ENCODE measurements at places on chromosomes 3 and 15.

DNA sequence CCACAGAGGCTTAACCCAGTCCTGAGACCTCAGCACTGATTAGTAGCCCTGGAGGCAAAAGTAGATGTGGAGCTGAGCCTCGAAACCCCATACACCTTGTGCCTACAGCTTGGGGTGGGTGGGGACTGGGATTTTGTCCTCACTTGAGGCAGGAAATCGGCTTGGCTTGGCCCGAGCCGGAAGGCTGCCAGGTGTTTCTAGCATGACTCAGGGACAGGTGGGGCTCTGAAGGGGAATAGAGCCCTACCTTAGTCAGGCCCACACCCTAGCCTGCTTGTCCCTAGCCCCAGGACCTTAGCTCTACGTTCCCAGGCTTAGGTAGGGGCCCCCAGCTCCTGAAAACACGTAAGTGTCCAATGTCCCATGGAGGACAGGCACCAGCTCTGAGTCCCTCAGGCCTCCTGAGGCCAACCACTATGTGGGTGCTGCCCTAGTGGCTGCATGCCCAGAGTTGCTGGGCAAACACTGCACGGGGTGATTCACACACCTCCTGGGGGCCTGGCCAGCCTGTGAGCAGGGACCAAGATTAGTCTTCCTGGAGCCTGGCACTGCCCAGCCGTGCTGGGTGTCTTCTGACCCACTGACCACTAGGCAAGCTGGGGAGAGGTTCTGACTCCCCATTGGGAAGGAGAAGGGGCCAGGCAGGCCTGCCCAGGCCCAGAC is 3.1 kb downstream of the MST1R start:
- peak; percentile 24 for DNase-seq

DNA sequence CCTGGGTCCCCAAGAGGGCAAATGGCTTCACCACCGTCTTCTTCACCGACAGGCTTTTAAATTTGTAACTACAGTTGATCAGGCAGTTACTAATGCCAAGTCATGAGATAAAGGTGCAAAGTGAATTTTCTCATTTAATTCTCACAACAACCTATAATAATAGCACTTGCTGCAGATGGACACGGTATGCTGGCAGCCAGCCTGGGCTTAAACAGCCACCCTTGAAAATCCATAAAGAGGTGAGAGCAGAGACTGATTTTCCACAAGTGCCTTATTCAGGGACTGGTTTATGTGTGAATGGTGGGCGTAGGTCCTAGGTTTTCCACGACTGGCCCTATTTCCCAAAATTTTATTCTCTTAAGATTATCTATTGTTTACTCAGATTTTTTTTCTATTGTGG is 117.8 kb downstream of the RAB11A start:
- DNase-seq = no peak

DNA sequence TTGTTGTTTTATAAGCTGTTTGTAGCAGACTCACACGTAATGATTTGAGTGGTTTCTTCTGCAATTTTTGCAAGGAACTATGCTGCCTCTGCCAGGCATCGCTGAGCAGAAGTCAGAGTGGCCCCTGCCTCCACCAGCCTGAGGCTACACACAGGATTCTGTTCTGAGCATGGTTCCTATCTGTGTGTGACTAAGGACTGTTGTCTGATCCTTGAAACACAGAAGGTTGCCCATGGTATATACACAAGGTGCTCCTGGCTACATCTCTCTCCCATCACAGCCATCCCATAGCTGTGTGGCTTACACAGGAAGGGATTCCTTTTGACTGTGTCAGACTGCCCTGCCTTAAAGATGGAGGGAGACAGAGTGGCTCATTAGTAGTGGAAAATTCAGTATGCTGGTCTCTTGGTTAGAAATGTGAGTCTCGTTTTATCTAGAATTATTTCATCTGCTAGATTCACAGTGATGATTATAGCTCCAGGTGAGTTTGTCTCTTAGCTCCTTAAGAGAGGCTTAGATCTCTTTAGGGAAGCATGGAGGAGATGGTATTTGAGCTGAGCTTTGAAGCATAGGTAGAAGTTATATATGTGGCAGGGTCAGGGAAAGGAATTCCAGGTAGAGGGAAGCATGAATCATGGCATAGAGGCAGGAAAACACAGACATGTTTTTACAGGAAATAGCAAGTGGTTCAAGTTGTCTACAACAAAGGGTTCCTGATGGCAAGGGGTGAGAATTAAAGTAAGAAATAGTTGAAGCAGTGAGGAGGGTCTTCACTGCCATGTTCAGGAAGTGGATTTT is 37.5 kb downstream of the SNAPC5 start:
- no peak for DNase-seq

- no peak for DNase-seq
Observed at GRCh38 chr3:46407970-46408369, 911 bp downstream of the CCRL2 start.

DNA sequence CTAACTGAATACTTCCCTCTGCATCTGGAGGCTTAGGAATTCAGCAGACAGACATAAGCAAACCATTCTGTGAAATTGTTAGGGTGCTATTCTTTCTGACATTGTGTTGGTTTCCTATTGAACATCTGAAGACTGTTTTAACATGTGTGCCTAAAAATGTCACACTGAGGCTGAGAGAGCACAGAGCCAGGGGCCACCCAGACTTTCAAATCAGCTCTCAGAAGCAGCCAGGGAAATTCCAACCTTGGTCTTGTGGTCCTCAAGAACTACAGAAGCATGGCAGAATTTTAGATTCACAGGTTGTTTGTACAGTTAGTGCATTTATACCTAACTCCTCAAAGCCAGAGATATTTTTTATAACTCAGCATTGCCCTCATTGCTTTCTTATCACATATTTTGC is 929.2 kb upstream of the CFAP20DC start:
- DNase-seq = no peak

DNA sequence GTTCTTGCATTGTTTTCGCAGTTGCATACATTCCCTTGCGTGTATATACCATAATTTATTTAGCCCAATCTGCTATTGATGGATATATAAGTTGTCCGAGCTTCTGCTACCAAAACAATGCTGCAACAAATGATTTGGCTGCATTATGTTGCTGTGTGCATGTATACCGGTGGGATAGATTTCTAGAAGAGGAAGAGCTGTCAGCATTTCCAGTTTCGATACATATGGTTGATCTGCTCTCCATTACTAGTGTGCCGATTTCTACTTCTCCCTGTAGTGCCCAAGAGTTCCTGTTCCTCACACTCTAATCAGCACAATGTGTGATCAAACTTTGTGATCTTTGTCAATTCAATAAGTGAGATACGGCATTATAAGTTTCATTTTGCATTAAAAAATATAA is 92.8 kb upstream of the NMNAT3 start:
- DNase-seq = no peak

DNA sequence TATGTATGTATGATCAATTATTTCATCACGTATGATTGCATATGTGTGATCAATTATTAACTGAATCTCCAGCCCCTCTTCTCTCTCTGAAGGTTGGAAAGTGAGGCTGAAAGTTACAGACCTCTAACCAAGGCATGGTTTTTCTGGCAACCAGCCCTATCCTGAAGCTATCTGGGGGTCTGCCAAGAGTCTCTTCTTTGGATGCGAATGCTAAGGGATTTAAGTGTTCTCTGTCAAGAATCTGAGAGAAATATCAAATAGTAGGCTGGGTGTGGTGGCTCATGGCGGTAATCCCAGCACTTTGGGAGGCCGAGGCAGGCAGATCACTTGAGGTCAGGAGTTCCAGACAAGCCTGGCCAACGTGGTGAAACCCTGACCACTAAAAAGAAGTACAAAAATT is 8.1 kb downstream of the NKTR start:
- no peak for DNase-seq

GRCh38 chr15:69576035-69576526 is 123.5 kb downstream of the RPLP1 start:
- DNase-seq = no peak

GRCh38 chr3:172065527-172065926 is 26.1 kb downstream of the FNDC3B start:
- no peak for DNase-seq

- DNase-seq = no peak
Observed at GRCh38 chr3:94132777-94133176, 69.9 kb downstream of the NSUN3 start.

DNA sequence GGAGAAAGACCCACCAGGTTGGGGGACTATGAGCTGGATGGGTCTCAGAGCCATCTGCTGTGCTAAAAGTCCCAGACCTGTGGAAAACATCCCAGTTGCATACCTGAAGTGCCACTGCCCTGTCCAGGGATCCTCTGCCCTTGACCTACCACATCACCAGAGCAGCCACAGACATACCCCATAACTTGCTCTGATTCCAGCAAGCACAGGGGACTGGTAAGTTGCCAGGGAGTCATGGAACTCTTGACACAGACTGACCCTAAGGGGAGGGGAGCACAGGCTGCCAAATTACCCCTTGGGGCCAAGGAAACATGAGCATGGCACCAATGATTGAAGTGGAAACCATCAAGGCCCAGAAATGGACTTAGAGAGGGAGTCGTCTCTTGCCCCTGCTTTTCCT is 1335.1 kb upstream of the ALCAM start:
- DNase-seq = no peak

DNA sequence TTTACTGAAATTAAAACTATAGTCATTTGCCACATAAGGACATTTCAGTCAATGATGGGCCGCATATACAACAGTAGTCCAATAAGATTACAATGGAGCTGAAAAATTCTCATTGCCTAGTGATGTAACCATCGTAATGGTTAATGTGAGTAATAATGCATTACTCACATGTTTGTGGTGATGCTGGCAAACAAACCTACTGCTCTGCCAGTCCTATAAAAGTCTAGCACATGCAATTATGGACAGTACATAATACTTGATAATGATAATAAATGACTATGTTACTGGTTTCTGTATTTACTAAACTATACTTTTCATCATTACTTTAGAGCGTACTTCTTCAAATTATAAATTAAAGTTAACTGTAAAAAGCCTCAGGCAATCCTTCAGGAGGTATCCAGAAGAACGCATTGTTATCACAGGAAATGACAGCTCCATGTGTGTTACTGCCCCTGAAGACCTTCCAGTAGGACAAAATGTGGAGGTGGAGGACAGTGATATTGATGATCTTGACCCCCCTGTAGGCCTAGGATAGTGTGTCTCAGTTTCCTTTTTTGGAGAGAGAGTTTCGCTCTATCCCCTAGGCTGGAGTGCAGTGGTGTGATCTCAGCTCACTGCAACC is 102.7 kb downstream of the ATP1B3 start:
- no peak for DNase-seq

- DNase-seq = no peak
Observed at GRCh38 chr15:60002528-60003218, 1.4 kb upstream of the FOXB1 start.

DNA sequence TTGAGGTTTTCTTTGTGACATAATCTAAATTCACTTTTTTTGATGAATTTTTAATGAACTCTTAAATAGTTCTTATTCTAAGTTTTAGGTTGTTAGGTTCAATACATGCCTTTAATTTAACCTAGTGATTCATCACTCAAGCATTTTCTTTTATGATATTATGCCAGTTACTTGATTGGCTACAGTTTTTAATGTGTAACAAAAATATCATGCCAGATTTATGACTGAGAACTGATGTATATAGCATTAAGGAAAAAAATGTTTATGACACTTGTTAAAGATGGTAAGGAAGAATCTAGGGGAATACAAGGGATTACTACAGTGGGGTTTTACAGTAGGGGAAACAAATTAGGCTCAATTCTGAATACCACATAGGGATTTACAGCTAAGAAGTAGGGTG is 103.1 kb downstream of the VGLL3 start:
- DNase-seq = no peak

DNA sequence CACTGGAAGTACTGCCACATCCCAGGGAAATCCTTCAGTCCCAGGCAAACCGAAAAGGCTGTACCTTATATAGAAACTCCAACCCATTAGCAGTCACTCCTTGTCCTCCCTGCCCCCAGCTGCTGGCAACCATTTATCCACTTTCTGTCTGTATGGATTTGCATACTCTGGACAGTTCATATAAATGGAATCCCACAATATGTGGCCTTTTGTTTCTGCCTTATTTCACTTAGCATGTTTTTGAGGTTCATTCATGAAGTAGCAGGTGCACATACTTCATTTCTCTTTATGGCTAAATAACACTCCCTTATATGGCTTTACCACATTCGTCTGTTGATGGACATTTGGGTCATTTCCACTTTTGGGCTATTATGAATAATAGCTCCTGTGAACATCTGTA is 51.6 kb upstream of the CMTM8 start:
- DNase-seq = no peak

DNA sequence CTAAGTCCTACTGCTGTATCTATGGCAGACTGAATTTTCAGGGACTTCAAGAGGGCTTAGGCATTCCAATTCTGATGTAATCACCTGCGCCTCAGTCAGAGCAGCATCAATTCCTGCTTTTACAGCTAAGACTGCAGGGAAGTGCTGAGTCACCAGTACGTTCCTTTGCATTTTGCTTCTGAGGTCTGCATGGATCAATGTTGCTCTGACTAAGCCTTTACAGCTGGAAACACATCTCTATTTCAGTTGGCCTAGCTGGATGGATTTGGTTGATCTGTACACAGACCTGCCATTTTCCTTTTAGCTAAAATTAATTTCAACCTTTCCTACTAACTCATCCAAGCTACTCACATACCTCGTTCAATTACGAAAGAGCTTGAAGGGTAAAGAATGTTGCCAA is 51.3 kb downstream of the ETV5 start:
- no peak for DNase-seq

- DNase-seq = no peak
Observed at GRCh38 chr3:172892158-172892557, 141.6 kb downstream of the ECT2 start.

DNA sequence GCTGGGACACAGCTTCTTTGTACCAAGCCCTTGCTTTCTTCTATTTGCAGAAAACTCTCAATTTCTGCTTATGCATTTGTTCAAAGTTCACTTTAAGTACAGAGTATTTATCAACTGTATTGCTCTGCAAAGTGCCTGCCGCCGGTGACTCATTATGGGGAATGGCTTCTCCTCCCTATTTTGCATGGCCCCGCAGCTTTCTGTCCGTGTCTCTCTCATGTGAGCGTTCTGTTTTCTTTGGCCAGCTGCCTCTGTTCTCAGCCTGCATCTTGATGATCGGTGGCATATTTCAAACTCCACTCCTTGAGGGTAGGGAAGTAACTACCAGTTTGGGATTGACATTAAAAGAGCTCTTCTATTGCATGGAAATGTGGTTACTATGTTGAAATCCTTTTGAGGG is 28.6 kb upstream of the ST8SIA2 start:
- no peak for DNase-seq

DNA sequence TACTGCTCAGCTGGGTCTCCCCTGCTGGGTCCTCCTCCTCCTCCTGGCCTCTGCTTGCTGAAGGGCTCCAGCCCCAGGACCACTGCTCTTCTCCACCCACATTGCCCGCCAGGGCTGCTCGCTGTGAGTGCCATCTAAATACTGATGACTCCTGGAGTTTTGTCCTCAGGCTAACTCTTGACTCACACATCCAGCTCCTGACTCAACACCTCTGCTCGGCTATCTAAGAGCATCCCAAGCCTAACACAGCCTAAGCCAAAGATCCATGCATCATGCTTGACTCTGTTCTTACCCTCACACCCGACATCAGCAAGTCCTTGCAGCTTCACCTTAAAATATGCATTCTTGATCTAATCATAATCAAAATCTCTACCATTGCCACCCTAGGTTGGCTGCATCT is 260.2 kb downstream of the KLF13 start:
- DNase-seq = no peak

Data from ascending aorta (tissue), 2 donors.